Pons (tissue), 1 donor: ENCODE measurements at places on chromosomes 4 and X.
A peak's percentile ranks its signal among the peaks of the same experiment; 100 is the strongest.

- no peak for DNase-seq
Observed at GRCh38 chrX:8851231-8851886, 50.2 kb upstream of the FAM9A start.

DNA sequence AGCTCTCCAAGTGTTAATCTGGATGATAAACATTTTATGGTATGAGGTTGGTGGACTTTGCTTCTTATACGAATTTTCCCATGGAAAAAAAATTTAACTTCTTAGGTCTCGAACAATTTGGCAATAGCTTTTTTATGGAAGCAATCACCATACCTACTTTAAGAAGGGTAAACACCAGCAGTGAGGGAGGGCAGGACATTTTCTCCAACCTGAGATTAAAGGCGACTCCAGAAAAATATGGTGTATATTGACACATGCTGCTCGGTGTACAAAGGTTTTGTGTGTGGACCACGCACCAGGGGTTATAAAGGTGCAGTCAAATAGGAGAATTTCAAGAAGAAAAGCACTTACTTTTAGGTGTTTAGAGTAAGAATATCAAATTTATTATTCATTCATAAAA, 34.2 kb upstream of the SULT1E1 start:
- DNase-seq, result no peak

GRCh38 chr4:115851918-115852766, 738.7 kb upstream of the NDST4 start:
- peak; percentile 56 for DNase-seq

DNA sequence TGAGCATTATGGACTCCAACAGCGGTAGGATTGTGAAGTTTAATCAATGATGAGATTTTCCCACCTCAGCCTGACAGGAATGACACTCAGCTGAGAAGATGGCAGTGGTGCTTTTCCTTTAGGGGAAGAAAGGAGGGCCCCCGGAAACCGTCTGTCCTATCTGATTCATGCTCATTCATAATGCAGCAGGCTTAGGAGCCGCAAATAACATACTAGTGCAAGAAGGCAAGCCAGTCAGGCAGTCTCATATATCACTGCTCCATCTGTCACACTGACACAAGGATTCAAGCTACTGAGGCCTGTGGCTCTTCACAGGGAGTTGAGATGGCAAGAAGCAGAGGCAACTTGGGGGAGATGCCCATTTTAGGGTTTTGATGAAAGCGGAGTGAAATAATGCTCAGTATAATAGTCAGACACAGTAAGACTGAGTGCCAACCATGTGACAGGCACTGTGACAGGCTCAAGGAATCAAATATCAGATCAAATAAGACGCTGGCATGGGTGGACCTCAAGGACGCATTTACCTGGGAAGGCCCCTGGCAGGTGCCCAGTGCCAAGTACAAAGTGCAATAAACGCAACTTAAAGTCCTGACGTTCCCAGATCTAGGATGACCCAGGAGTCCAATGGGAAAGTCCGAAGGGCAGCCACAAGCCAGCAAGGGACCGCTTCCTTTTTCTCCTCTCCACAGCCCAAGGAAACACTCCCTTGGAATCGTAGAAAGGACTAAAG, 63.4 kb downstream of the FHDC1 start:
- DNase-seq, result no peak

DNA sequence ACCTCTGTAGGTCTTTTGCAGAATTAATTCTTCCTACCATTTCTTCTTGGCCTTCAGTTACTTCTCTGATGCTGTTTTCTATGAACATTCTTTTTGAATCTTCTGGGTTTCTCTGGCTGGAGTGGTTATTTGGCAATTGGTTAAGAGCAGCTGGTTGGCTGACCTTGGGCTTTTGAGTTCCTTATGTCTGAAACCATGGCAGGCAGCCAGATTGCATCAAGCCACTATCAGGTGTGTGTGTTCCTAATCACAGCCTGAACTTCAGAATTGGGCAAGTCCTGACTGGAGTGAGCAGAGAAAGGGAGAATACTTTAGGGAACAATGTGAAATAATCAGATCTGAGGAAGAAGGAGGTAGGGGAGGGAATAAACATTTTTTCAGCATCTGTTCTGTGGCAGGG, 90.2 kb downstream of the ARHGAP10 start:
- peak; percentile 30 for DNase-seq

GRCh38 chr4:123564758-123565346, 168.3 kb downstream of the SPRY1 start:
- DNase-seq, result peak; percentile 86

GRCh38 chr4:139955600-139955999, 198.4 kb downstream of the MAML3 start:
- DNase-seq, result no peak

DNA sequence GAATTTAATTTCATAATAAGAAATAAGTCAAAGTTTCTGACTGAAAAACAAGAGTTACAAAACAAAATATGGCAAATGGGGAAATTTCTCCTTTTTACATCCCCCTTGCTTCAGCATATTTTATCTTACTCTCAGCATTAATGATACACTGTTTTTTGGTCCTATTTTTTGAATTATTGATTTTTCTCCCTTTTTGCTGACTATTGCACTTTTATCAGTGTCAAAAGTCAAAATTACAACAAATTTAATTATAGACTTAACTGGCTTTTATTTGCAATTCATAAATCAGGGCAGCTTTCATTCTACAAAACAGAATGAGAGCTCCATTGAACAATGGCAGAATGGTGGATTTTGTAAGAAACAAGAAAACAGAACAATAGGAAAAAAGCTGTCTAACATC, 901.9 kb downstream of the FAT4 start:
- no peak for DNase-seq

DNA sequence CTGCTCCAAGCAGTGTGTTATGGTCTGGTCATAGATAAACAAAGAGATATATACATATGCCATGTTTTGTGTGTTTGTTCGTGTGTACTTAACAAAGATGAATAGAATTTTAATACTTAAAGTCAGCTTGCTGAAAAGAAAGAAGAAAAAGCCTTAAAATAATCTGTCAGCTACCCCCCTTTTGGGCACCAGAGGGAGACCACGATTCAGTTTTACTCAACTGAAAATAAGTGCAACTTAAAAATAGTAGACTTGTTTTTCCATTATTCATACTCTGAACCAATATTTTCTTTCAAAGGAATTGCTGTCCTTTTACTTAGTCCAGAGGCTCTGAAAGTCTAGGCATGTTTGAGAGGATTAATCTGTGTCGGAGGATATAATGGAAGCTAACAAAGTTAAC, 181.7 kb upstream of the AGTR2 start:
- no peak for DNase-seq

GRCh38 chr4:35934320-35934981, 309.9 kb downstream of the ARAP2 start:
- peak; percentile 76 for DNase-seq

DNA sequence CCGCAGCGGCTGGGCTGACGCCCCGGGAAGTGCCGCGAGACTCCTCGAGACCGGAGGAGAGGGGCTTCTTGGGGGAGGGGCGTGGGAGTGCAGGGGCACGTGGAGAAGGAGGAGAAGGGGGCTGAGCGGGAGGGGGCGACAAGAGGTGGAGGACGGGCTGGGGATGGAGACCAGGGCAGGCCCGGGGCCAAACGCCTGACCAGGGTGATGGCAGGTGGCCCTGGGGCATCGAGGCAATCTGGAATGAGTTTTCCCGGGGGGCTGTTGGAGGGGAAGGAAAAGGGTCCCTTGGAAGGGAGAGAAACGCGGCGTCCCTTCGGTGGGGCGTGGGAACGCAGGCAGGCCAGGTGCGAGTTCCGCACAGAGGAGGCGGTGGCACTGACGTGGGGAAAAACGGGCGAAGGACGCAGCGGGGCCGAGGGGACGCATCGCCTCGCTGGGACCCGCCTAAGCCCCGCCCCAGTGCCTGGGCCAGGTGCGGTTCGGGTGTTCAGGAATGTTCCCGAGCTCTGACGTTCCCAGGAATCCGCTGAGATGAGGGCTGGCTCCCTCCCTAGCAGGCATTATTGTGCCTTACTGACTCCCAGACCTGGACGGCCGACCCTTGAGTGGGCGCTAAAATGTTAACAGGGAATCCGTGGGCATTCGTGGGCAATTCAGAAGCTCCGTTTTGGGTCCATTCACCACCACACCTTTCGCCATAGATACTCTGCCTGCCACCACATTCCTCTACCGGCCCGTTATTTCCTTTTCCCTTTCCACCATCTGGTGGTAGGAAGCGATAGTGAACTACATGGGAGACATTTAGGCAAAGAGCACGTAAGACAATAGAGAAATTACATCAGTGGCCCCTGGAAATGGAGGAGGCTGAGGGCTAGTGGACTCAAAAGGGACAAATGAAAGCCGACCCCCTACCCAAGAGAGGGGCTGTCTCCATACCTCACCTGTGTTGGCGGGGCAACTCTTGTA, 795 bp upstream of the SH3KBP1 start:
- peak; percentile 82 for DNase-seq

GRCh38 chrX:153585827-153586226, 13.1 kb downstream of the CCNQ start:
- no peak for DNase-seq

DNA sequence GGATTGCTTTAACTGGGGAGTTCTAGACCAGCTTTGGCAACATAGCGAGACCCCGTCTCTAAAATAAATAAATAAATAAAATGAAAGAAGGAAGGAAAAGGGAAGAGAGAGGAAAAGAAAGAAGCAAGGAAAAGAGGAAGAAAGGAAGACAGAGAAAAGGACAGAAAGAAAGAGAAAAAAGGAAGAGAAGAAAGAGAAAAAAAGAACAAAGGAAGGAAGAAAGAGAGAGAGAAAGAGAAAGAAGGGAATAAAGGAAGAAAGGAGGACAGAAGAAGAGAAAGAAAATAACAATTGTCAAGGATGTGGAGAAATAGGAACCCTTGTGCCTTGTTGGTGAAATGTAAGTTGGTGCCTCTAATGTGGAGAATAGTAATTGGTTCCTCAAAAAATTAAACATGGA, 74.6 kb downstream of the ANAPC4 start:
- DNase-seq, result no peak

DNA sequence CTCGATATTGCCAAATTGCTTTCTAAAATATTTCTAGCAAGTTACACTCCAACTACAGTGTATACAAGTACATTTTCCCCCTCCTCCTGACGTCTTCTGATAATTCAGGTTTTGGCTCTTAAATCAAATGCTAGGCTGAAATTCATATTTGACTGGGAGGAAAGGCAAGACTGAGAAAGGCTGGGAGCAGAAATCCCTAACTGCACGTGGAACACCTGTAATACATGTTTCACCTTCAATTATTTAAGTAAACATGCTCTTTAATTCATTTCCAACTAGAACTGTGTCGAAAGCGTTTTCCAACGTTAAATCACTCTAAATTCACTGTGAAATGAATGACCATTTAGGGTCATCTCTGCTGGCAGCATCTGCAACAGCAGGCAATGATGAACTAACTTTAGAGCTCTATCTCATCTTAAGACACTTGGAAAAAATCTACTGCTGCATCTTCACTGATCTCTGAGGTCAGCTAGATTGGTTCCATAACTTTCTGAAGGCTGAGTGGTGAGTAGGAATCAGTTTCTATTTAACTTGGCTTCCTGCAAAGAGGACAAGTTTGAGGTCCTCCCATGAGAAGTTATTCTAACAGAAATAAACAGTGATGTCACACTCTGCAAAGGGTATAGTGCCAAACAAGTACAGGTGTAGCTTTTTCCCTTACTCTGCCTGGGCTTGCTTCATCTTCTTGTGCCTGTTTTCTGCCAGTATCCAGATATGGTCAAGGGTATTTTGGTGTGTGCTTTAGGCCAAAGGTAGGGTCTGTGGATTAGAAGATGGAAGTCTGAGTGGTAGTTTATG, 144.3 kb upstream of the PAK3 start:
- no peak for DNase-seq

DNA sequence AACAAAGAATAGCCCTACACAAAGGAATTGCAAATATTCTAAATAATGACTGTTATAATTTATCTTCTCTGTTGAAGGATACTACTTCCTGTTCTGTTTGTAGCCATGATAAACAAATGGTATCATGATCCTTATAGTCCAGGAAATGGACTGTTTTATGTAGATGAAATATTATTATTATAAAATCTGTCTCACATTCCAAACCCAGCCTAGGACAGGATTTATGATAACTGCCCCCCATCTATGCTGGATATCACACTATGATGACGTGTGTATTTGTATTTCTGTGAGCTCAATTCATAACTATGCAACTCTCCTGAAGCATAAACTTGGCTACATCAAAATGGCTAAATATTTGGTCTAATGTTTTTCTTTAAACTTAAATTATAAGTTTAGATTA, 21.3 kb downstream of the DMD start:
- no peak for DNase-seq

- DNase-seq, result no peak
Observed at GRCh38 chrX:132086672-132087071, 41.1 kb downstream of the FRMD7 start.

DNA sequence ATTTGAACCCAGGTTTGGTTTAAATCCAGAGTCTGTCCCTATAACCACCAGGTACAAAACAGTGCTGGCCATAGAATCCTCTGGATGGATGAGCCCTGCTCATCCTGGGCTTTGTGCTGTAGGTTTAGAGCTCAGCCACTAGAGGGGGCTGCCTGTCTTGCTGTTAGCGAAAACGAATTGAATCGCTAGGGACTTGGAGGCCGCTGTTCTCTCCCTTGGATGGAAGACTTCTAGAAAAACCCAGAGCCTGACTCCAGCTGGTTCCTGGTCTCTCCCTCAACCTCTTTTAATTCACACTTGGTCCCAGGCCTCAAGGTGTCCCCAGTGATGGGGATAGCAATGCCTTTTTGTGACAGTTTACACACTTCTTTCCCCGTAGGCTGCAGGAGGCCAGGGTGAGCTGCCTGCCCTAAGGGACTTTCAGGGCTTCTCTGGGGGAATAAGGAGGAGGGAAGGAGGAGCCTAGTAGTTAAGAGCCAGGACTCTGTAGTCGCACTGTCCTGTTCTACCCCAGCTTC, 8.7 kb downstream of the RIPPLY1 start:
- peak; percentile 67 for DNase-seq

GRCh38 chr4:174177536-174177935, 105.9 kb downstream of the FBXO8 start:
- DNase-seq, result no peak

- DNase-seq, result no peak
Observed at GRCh38 chrX:110135618-110136017, 132.7 kb downstream of the TMEM164 start.

- DNase-seq, result no peak
Observed at GRCh38 chr4:71343670-71344466, 5.0 kb downstream of the SLC4A4 start.

DNA sequence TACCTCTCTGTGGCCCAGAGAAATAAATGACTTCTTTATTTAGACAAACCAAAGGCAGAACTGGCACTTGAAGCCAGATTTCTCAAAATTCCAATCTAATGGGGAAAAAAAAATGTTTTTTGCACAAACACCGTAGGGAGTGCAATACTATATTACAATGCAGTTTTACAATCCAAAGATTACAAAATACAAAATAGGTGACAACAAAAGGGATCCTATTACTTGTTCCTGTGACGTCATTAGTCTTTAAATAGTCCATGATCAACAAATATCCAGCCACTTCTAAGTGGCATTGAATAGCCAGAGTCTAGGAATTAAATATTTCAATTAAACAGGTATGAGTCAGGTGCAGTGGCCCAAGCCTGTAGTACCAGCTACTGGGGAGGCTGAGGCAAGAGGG, 3.0 kb upstream of the APBB2 start:
- no peak for DNase-seq
